Large intestine (tissue), 12 donors: ENCODE measurements at places on chromosomes 12 and 14. TPM values are rescaled to one million over a fixed set of nuclear protein-coding genes. Genes with fewer than 3 reads are reported as not detected.
A peak's percentile ranks its signal among the peaks of the same experiment; 100 is the strongest.

DNA sequence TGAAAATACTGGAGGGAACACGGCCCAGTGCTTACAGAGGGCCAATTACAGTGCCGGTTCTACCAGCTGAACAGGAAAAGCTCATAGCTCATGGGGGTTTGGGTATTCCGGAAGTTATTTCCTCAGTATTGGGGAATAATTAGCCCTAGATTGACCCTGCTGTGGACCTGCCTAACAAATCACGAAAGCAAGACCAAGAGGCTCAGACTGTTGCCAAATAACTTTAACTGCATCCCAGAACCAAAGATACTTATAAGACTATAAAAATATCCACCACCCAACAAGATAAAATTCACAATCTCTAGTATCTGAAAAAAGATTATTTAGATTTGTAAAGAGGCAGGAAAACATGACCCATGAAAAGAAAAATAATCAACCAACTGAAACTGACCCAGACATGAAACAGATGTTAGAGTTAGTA is 8.0 kb upstream of the OR5AU1 start:
- DNase-seq = no peak

GRCh38 chr12:112126911-112127310 is 1.6 kb downstream of the TRAFD1 start:
- no peak for DNase-seq

DNA sequence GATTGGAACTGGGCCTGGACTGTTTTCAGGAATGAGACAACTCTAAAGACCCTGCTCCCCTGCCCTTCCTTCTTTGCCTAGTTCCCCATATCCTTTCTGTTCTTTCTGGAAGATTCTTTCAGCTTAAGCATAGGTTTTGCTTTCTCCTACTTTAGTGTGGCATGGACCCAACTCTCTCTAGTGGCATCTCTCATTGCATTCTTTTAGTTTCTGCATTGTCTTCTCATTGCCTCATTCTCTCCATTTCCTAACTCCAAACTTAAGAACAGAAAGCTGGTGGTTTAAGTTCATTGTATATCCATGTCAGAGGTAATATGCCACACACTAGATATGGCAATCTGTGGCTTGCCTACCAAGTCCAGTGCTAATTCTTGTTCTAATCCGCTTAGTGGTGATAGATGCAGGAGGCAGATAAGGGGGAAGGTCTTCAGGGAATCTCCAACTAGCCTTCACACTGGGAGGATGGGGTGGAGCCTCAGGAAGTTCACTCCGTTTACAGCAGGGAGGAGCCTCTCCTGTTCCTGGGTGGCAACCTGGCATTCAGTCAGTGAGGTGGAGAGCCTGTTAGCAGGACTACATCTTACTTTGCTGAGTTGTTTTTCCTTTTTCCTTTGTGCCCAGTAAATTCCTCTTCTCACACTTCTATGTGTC is 165.1 kb upstream of the LMNTD1 start:
- no peak for DNase-seq

GRCh38 chr12:33357181-33357580 is 82.4 kb downstream of the SYT10 start:
- no peak for DNase-seq

GRCh38 chr14:66507181-66507721 is 696 bp upstream of the GPHN start:
- DNase-seq = peak; percentile 27

- peak; percentile 53 for DNase-seq
These were observed 183.4 kb downstream of the TTC7B start for GRCh38 chr14:90632871-90633270.

DNA sequence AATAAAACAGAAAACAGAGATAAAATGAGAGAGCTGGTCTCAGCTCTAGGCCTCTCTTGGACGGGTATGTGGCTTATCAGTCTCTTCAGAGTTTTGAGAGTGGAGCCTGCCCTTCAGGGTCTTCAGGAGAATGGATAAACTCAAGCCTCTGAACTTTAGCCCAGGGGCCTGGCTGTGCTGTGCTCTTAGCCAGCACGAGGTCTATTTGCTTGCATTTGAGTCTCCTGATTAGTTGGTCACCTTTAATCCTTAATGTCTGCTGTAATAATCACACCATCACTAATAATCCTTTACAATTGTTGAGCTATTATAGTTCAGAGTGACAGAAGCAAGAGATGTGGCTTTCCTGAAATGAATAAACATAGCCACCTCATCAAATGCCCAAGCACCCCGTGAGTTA is 24.3 kb downstream of the KRT80 start:
- DNase-seq = peak; percentile 88

DNA sequence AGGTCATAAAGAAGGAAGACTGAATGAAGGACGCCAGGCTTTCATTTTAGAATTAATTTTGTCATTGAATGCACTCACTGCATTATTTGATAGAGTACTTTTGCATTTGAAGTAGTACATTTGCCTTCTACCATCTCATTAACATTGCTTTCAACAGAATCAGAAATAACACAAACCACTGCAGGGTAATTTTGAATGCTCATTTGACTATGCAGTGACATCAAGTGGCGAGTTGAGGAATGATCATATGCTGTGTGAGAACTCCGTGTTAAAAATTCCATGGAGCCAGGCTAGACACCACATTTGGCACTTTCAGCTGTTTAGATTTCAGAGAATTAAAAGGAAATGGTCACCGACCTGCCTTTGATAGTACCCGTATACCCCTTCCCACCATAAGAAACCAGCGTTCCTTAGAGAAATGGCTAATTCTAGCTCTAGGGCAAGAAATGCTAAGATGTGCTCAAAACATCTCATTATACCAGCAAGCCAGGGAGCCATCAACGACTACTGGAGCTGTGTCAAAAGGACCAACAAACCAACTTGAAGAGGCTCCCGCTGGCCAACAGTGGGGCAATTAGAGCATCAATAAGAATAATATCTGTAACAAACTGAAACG is 16.5 kb downstream of the HEBP1 start:
- DNase-seq = peak; percentile 63

GRCh38 chr14:57493467-57494181 is at the start of gene CCDC198:
Gene CCDC198, minus strand, starts transcription at chr14:57493857. Its CDS starts 142 bp downstream, at chr14:57493715.
- DNase-seq = peak; percentile 22

- no peak for DNase-seq
These were observed 12.9 kb downstream of the ABCD4 start for GRCh38 chr14:74289801-74290200.

DNA sequence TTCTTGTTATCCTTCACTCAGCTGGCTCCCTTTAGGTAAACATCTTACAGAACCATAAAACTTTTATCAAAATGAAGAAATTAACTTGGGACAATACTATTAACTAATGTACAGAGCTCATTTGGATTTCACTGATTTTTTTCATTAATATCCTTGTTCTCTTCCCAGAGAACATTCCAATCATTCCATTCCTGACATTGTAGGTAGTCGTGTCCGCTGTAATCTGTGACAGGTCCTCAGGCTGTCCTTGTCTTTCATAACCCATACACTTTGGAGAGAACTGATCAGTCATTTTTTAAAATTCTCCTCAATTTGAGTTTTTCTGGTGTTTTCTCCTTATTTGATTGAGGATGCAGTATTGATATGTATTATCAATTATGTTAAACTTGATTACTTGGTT is 916.8 kb downstream of the GALC start:
- no peak for DNase-seq

GRCh38 chr12:79267580-79267979 is 403.0 kb downstream of the SYT1 start:
- DNase-seq = no peak

- no peak for DNase-seq
These were observed 746 bp downstream of the DNAI7 start for GRCh38 chr12:25194214-25194613.

DNA sequence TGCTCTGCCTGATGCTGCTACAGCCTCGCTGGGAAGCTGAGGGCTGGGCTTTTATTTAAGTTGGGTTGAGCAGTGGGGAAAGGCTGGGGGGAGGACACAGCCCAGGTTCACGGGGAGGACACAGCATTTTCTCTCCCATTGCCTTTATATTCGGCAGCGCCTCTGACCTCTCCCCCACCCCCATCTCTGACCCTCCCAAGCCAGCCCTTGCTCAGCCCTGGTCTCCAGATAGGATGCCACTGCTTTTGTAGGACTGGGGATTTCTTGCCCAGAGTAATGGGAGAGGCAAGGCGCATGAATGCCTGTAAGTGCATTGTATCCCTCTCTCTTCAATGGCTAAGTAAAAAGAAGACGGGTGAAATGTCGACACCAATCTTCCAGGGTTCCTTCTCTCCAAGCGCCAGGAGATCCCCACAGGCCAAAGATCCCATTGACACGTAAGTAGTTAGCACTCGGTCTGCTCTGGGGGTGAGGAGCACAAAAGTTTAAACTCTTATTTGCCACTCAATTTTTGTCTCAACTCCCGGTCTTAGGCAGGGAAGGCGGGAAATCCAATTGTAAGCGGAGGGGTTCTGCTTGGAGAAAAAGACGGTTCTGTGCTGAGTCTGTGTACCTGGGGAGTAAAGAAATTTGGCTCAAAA is 4.6 kb downstream of the HOXC4 start:
- no peak for DNase-seq

- DNase-seq = no peak
These were observed 1.6 kb downstream of the CEBPE start for GRCh38 chr14:23117371-23118020.

DNA sequence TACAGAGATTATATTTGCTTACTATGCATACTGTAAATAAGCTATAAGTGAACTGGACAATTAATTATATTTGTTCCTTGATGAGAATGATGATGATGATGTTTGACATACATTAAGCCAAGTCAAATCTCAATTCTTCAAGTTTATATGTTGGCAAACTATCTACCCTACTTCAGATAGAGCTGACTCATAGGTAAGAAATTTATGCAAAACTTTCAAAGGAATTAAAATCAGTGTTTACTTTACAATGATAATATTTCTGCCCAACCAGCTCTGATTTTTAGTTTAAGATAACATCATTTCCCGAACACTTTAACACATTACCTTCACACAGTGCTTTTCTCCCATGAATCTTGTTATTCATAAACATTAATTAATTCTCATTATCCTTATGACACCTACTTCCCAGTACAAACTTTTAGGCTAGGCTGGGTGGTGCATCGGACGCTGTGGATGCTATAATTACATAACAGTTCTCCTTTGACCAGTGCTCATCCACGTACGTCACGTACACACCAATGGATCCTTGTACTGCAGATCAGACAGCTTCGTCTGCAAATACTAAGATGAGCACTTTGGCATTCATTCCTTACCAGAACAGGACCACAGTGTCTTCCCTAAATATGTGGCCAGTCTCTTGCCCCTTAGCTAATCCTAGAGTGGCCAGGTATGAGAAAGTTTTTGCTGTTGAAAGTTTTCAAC is 18.3 kb downstream of the BMP4 start:
- DNase-seq = peak; percentile 64

- DNase-seq = peak; percentile 49
These were observed 3.5 kb downstream of the AICDA start for GRCh38 chr12:8609061-8609570.

GRCh38 chr14:74954947-74955228 is 509 bp downstream of the PGF start:
- DNase-seq = no peak

DNA sequence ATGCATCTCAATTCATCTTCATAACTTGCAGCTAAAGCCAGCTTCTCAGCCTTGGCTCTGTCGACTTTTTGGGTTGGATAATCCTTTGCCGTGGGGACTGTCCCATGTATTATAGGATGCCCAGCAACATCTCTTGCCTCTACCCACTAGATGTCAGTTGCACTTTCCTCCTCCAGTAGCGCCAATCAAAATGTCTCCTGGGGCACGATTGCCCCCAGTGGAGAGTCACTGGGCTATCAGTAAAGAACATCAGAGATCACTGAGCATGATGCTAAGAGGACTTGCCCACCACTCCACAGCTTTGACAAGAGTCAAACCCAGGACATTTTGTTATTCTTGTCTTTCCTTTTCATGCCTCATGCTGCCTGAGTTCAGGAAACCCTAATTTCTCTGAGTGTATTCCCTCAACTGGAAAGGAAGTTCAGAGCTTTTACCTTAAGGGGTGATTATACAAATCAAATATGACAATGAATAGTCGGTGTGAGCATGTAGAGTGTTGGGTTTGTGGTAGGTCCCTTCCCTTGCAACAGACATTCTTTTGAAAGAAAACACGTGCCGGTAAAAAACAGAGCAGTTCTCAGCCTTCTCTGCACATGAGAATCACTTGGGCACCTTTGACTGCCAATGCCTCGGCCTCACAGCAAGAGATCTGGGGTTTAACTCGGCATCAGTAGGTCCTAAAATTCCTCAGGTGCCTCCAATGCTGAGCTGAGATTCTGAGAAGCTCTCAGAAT is 980.6 kb downstream of the VRK1 start:
- no peak for DNase-seq

- DNase-seq = no peak
These were observed 17.1 kb upstream of the AMN start for GRCh38 chr14:102905116-102906108.

DNA sequence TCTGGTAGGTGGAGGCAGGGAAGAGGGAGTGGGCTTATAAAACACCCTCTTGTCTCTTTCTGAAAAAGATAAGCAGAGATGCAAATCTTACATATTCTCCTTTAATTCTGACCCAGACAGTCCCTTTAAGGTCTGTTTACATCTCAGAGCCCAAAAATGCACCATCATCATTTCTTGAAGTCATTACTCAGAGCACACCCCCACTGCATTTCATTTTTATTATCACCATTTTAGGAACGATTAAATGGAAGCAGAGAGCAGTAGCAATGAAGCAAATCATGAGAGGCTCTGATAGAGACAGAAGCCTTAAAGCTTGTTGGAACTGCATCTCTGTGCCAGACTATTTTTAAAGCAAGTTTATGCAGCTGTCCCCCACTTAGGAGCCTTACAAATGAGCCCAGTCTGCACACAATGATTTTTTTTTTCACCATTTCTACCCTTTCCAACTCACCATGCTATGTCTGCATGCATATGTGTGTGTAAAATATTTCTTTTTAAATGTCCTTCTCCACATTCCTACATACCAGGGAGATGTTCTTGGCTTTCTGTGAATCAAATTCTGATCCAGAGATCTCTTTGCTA is 311.0 kb downstream of the GRIN2B start:
- DNase-seq = no peak

GRCh38 chr12:18703321-18703720 is 34.5 kb downstream of the PLCZ1 start:
- DNase-seq = peak; percentile 76

- no peak for DNase-seq
These were observed 275.1 kb downstream of the NRXN3 start for GRCh38 chr14:78445275-78445674.

The SMCO2 gene
- 0.25 TPM for polyA plus RNA-seq

The RNF10 gene
- 91.8 TPM for polyA plus RNA-seq

The TPPP2 gene
- polyA plus RNA-seq = 0.16 TPM

The TOMM20L gene
- polyA plus RNA-seq = 0.24 TPM

The ARHGEF25 gene
- 17.8 TPM for polyA plus RNA-seq

The PDZRN4 gene
- 3.2 TPM for polyA plus RNA-seq

The ALDH6A1 gene
- polyA plus RNA-seq = 24.7 TPM

The ADGRD1 gene
- polyA plus RNA-seq = 84.8 TPM

The KITLG gene
- 17.2 TPM for polyA plus RNA-seq

The TAS2R9 gene
- not detected for polyA plus RNA-seq

The CD4 gene
- polyA plus RNA-seq = 17.4 TPM
